GM18507 (cell line): ENCODE measurements at places on chromosomes 4 and X.
A peak's percentile ranks its signal among the peaks of the same experiment; 100 is the strongest.

GRCh38 chrX:150410513-150410912, 47.4 kb downstream of the MAMLD1 start:
- no peak for DNase-seq

- DNase-seq = no peak
Measured at GRCh38 chrX:154727871-154728270, 23.0 kb downstream of the GAB3 start.

DNA sequence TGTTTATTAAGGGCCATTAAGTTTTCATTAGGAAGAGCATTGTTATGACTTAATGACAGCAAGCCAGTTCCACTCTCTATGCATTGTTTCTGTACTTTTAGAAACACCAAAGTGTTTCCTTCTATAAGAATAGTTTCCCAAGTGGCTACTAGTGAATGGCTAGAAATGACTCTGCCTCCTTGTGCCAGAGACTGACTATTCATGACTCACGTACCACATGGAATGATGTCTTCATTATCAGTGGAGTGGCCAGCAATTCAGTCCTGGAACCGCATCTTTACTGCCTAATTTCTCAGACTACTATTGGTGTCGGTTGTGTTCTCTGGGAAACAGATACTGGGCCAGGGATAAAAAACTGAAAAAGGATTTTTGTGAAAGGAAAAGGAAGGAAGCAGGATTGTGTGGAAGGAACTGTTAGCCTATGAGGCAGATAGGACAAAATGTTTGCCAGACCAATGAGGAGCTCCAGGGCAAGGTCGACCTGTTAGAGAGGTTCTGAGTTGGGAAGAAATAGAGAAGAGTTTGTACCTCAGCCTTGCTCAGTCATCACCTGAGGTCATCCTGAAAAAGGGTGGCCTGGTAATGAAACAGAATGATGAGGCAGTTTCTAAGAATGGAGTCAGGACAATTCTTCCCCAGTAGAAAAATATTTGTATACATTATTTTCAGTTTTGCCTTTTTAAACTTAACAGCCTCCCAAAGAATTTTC, 218.6 kb downstream of the SPCS3 start:
- DNase-seq = no peak

DNA sequence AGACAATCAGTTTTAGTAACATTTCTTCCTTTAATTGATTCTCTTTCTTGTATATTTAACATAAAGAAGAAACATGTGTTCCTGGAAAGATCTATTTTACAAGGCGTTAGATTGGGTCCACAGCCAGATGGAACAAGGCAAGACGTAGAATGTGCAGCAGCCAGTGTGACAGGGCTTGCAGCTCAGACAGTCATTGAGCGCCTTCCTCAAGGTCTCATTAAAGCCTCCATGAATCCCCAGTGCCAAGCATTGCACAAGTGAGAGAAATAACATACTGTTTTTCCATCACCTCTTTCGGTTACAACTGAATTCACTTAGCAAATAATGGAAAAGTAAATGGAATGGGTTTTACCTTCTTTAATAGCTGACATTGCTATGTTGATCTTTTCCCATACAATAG, 292.5 kb downstream of the USP46 start:
- no peak for DNase-seq

GRCh38 chrX:104324461-104325212, 69.9 kb upstream of the ESX1 start:
- DNase-seq = no peak

DNA sequence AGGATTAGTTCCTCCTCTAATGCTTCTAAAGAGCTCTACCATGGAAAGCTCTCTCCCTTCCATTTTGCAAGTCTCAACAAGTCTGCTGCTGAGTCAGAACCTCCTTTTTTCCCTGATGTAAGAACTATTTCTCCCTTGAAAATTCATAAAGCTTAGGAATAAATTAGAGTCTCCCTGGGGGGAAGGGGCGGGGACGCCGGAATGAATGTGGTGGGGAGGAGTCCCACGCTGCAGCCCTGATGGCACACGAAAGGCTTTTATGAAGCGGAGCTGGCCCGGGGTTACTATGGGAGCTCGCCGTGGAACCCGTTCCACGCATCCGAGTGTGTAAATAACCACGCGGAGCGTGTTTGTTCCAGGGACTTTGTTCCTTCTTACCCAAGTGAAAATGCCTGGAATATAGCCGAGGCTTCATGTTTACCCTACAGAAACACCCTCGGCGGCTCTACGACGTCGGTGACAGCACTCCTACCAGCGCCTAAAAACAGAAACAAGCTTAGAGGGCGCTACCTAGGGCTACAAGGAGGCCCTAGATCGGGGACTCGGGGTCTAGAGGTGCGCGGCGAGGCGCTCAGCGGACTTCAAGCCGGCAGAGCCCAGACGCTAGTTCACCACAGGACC, 923 bp upstream of the CPEB2 start:
- DNase-seq = no peak

DNA sequence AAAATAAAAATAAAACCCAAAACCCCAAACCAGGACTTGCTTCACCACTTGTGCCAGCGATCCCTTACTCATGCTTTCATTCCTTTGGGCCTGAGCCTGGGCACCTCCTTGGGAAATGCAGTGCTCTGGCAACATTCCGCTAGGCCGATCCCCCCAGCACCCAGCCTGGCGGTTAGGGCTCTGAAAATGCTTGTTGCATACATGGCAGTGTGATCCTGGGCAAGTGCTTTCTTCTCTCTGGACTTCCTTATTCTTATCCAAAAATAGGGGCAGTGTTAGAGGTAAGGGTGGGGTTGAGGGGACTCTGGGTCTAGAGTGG, 4.6 kb downstream of the ZNF185 start:
- no peak for DNase-seq

DNA sequence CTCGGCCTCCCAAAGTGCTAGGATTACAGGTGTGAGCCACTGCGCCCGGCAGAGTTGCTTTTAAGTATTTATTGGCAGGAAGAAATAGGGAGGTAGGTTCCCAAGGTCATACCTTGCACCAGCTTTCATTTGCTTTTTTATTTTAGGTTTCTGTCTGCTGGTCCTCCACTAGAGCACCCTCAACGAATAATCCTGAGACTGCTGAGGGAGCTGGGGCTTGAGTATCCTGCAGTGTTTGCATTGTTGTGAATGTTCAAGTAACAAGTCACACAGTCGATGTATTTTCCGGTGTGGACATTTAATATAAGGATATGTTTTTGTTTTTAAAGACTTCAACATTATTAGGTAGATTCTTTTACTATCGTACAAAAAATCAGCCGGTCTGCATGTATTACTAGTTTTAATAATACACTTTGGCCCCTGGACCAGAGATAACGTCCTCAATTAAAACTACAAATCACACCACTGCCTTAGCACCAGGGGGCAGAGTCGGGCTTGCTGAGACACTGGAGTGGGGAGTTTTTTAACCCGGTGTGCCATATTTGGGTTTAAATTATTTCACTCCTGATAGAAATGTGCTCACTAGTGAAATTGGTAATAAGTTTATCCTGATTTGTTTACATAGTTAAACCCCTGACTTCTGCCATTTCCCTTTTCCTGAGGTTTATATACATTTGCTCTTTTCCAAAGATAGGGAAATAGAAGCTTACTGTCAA, 11.6 kb downstream of the SMIM20 start:
- peak; percentile 20 for DNase-seq

DNA sequence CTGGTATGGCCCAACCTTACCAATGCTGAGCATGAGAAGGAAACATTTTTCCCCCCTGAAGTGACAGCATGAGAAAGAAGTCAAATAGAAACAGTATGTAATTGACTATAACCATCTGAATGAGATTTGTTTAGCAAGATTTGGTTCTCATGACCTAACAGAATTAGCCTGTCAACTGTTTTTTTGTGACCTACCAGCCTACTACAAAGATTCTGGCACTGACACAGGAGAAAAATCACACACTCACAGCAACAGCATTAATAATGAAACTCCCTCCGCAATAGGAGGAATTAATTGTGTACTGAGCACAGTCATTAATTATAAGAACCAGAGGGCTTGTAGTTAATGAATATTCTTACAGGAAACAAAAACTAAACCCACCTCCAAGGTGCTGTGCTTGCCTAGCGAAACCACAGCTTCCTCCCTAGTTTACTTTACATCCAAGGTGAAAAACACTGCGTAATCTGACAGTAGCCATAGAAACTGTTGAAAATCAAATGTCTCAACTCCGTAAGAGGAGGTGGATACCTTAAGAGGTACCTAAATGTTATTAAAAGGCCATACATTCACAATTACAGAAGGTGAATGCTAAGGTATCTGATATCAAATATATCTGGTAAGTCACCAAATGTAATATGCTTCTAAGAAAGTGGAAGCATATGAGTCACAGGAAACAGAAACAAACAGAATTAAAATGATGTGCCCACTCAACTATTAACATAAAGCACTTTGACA, 34.9 kb downstream of the MMRN1 start:
- no peak for DNase-seq

- no peak for DNase-seq
Measured at GRCh38 chr4:51849430-51849829, 6.5 kb downstream of the DCUN1D4 start.
